ENCODE measurements at places on chromosomes 5 and 9. TPM values are rescaled to one million over a fixed set of nuclear protein-coding genes. Genes with fewer than 3 reads are reported as not detected.

The MARCHF6 gene
- total RNA-seq, result 53.7 TPM

The LRRC19 gene
- not detected for total RNA-seq

The IFNB1 gene
- total RNA-seq, result not detected

The EQTN gene
- not detected for total RNA-seq

The IL13 gene
- not detected for total RNA-seq

The TXNDC8 gene
- not detected for total RNA-seq

All from bronchial smooth muscle cell (primary cell).